Esophagus squamous epithelium (tissue), 5 donors: ENCODE measurements at places on chromosomes 5 and 9.

GRCh38 chr5:34708777-34709176 lies 52.6 kb downstream of the RAI14 start:
- DNase-seq: no peak

- DNase-seq: no peak
Observed at GRCh38 chr5:44336708-44337107, 52.5 kb downstream of the FGF10 start.

- DNase-seq: no peak
Observed at GRCh38 chr9:71209890-71210289, 88.5 kb upstream of the TRPM3 start.

GRCh38 chr5:156694598-156694997 lies 155.5 kb upstream of the PPP1R2B start:
- no peak for DNase-seq

- DNase-seq: no peak
Observed at GRCh38 chr5:13553896-13554295, 390.6 kb downstream of the DNAH5 start.

- no peak for DNase-seq
Observed at GRCh38 chr5:119453040-119453373, 710 bp downstream of the HSD17B4 start.

DNA sequence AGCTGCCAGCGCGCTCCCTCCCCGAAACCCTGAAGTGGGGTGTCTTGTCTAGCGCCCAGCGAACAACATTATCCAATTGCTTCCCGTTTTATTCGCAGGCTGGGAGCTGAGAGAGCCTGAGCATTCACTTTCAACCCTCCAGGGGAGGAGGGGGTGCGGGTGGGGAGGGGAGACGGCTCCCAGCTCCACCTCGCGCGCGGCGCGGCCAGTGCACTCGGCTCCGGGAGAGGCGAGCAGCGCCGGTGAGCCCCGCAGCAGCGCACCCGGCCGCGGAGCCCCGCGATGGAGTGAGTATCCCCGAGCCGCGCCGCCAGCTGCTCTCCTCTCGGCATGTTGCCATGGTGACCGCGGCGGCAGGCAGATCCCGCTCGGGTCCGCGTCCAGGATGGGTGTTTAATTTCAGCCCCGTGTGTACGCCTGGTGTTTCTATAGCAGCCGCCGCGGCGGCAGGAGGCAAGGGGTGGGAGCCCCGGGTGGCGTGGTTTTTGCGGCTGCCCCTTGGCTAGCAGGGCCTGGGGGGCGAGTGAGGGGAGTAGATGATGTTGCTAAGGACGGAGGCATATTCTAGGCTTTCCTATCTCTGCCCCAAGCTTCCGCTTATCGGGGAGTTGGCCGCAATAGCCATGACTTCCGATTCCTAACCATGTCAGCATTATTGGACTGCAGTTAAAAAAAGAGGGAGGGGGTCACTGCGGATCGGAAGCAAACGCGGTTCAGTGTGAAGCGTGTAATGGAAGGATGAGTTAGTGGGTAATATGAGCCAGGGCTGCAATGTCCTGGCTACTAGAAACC lies 139.2 kb upstream of the PALM2AKAP2 start:
- DNase-seq: no peak

GRCh38 chr9:72440992-72441847 lies 76.2 kb upstream of the ZFAND5 start:
- DNase-seq: no peak

DNA sequence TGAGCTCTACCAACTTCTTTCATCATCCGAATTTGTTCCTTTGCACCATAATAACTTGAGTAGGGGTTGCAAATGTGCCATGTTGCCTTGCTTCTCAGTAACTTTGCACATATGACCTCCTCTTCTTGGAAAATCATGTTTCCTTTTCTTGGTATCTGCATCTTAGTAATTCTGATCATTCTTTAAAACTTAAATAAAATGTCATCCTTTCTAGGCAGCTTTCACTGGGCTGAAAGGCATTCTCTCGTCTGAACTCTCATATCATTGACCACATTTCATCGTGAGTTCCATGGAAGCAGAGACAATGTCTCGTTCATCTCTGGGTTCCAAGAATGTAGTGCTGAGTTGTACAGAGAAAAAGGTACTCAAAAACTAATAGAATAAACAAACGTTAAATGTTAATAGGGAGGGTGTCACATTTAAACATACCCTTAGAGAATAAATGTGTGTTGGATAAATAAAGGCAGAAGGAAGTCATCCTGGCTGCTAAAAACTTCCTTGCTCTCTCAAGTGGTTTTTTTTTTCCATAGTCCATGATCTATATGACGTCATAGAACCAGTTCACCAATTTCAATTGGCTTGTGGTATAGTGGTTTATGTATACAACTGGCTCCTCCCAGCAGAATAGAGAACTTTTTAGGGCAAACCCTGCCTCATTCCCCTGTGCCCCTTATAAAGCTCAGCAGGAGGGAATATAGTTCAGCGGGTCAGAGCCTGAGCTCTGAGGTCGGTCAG lies 218.1 kb upstream of the TRIM32 start:
- no peak for DNase-seq
